ENCODE measurements at places on chromosomes 5 and 9.

GRCh38 chr9:7387840-7388239, 411.7 kb downstream of the DMAC1 start:
- DNase-seq, result no peak

DNA sequence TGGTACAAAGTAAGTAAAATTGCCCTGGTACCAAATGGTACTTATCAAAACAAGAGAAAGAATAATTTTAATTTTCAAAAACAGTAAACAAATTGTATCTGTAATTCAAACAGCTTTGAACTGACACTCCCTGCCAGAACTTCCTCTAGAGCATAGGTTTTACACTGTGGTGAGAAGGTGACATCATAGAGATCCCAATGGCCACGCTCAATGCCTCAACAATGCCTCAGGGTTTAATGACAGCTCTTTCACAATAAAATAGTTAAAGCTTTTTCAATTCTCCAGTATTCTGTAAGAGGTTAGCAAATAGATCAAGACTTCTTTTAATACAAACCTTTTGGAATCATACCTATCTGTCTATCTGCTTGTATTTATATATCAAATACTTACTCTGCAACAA, 437.1 kb downstream of the PRR16 start:
- no peak for DNase-seq

DNA sequence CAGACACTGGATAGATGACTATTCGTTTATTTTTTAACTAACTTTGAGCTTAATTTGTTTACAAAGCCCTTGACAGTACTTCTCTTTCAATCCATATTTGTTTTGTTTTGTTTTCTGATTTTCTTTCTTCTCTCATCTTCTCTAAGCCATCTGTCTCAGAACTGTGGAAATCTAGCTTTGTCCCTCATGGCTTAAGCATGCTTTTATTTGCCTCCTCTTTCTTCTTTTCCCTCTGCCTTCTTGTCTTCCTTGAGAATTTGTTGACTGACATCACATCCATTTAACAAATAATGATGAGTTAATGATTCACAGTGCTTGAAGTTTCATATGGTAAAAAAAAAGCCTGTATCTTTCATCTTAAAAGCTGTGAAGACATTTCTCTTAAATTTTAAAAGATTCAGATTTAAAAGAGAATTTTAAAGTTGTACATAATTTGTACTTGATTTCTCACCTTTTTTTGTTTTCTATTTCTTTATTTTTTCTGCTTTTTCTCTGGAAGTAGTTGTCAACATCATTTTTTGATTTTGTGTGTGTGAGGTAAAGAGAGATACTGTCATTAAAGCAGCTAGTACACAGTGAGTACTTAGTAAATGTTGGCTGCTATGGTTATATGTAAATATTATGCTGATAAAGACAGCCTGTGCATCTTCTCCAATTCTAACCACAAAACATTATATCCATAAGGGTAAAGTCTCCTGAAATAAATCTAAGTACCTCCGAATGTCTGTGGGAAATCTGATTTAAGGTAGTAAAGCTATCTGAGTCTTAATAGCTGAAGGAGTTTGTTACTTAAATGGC, 13.9 kb upstream of the SGCD start:
- DNase-seq, result no peak

DNA sequence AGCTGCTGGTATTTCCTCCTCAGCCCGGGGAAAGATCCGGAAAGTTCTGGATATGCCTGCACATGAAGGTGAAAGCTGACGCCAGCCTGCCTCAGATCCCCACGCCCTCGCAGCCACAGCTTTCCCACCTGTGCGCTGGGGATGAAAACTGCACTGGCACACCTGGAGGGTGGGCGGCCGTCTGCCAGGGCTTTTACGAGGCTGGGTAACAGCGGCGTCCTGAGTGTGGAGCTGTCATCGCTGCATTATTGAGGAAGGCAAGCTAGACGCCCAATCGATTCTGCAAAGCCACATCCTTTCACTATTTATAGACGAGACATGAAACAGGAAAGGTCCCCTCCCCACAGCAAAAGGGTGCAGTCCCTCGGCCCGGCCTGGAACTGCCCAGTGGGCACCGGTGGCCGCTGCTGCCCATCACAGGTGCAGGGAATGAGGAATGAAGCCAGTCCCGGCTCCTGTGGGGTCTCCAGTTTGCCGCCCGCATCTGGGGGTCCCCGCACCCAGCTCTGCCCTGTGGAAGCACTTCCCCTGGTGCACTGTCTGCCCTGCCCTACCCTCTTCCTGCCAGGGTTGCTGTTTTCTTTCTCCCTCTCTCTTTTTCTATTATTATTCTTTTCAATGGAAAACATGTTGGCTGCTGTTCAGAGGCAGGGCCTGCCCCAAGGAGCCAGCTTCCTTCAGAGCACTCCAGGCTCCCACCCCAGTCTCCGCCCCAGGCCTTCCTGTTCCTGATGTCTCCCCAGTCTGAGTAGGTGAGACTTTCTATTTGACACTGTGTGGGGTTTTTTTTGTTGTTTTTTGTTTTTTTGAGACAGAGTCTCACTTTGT, 7.0 kb downstream of the NOTCH1 start:
- DNase-seq, result no peak

GRCh38 chr5:36657563-36657995, 51.2 kb downstream of the SLC1A3 start:
- DNase-seq, result no peak

DNA sequence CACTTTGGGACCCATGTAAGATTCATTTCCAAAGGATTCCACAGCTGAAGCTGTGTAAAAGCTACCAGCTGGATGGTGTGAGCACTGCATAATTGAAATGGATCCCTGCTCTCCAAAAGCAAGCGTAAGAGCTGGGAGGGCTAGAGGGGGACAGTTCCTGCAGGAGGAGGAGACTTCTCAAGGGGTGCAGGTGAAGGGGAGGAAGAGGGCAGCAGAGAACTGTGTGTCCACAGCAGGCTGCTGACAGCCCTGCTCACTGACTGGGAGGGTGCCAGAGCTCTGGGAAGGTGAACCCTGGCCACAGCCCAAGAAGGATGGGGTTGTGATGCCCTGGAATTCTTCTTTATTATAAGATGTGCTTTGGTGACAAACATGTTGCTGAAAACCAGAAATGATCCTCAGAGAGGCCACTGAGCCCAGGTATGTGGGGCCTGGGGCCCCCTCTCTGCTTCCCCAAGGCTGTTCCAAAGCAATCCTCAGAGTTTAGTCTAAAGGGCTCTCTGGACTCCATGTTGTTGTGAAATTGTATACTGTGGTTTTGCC, 112.8 kb upstream of the SLC25A48 start:
- no peak for DNase-seq

DNA sequence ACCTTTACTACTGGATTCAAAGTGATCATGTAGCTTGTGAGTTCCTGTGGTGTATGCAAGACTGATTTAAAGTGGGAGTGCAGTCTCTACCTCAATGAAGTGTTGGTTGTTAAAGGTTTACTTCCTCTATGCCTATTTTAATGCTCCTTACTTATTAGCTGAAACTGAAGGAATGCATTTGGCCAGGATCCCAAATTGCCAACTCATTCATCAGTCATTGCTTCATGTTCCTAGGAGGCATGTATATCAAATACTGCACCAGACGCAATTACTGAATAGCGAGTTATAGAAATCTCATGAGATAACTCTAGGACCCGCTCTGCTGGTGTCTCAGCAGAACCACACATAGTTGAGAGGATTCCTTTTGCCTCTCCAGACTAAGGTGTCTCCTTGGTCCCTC, 143.0 kb upstream of the RPS23 start:
- no peak for DNase-seq

DNA sequence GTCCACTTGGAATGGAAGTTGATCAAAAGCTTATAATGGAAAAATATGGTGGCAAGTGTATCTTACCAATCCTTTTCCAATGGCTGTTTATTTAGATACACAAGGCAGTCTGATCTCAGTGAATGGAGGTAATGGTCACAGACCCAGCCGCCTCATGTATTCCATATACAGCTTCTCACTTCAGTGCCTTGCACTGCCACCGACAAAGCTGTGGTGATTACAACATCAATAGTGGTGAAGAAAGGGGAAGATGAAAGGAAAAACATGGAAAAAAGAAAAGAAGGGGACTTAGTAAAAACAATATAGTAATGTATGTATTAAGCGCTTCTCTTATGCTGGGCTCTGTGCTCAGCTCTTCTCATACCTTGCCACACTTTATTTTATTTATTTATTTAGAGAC, 297.3 kb upstream of the RASA1 start:
- no peak for DNase-seq

DNA sequence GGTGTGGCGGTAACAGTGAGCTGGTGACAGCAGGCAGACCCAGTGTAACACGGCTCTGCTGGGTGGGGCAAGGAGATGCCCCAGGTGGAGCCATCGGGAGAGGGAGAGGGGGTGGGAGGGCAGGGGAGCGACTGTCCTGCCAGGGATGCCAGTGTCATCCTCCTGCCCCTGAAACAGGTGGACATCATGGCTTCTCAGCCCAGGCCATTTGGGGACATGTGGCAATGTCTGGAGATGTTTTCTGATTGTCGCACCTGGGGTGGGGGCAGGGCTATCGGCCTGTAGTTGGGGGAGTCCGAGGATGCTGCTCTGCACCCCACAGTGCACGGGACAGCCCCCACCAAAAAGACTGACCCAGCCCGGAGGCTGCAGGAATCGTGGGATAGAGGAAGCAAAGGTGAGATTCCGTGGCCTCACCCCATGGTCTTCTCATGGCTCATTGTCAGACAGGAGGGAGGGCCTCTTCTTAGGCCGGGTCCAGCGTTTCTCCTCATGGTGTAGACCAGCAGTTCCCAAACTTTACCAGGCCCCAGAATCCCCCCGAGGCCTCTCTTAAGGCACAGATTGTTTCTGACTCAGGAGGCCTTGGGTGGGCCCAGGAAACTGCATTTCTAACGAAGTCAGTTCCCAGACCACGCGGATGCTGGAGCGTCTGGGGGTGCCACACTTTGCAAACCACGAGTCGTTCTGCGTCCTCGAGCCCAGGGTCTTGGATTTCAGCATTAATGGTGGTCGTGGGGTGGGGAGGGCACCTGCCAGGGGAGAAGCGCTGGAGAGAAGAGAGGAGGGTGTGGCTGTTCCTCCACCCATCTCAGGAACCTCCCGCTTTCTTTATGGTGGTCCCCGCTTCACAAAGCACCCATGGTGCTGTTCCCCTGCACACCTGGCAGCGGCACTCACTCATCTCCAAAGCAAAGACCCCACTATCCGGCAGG, 11.0 kb downstream of the COL5A1 start:
- DNase-seq, result no peak

- no peak for DNase-seq
Observed at GRCh38 chr5:160090059-160090458, 29.2 kb downstream of the PWWP2A start.

DNA sequence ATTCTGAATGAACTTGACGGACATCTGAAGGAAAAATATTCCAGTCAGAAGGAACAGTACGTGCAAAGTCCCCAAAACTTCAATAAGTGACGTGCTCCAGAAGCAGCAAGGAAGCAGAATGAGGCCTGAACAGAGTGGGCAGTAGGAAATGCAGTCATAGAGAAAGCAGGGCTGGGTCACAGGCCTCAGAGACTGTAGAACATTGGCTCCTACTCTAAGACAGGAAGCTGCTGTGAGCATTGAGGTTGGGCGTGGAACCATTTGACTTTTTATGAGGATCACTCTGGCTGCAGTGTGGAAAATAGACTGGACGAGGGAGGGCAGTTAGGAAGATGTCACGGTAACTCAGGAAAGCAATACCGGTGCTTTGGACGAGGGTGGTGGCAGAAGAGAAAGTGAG, 64.0 kb downstream of the DOCK8 start:
- no peak for DNase-seq

GRCh38 chr9:107530679-107531078, 41.1 kb upstream of the KLF4 start:
- DNase-seq, result no peak

DNA sequence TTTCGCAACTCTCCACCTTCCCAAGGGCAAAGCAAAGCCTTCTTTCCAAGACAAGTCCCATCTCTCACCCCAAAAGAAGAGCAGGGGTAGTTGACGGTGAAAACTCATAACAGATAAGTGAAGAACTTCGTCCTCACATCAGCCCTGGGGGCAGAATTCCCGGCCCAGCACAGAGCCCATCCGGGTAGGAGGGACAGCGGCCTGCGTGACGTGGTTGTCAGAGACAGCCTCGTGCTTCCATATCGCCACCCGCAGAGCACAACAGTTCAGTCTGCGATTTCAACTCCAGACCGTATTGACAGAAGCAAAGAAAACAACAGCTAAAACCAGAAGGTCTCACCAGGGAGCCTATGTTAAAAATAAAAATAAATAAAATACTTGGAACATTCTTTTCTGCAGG, 273.2 kb downstream of the SYK start:
- no peak for DNase-seq

DNA sequence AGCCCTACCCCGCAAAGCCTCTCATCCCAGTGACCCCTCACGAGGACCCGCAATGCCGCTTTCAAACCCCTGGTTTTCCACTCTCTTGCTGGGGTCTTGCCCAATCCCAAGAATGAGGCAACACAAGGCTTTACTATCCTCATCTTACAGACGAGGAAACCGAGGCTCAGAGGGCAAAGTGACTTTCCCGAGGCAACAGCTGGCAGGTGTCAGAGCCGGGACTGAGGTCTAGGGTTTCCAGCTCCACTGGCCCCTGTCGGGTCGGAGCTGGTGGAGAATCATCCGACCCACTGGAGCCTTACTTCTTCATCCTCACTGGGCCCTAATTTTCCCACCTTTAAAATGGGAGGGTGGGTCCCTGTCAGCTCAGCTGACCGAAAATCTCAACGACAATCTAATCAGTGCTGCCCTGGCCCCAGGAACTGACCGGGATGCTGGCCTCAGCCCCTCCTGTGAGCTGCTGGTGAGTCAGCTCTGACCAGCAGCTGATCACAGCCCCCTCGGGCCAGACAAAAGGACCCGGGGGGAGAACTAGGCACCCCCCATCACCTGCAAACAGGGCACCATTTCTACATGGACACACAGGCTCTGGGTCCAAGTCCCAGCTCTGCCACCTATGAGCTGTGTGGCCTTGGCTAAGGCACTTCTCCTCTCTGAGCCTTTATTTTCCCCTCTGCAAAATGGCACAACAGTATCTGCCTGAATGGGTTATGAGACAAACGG, 72.7 kb upstream of the STXBP1 start:
- no peak for DNase-seq

DNA sequence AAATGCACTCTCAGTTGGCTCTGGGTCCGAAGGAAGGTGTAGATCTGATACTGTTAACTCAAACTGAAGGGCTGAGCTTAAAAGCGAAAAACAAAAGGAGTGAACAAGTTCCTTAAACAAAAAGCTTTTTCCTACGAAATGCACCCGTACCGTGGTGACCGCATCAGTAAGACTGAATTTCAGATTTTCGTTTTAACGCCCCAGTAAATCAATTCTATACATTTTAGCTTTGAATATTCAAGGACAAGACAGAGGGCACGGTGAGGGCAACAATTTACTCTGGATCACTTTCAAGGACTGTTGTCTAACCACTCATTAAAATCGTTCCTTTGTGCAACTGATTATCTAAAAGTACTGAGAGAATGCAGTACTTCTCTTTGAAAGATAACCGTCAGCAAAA, 1.9 kb downstream of the HOMER1 start:
- DNase-seq, result no peak
